ENCODE measurements at places on chromosomes 1 and 21.

GRCh38 chr1:158154501-158154900, 26.2 kb upstream of the CD1D start:
- H3K27me3 ChIP-seq = peaks cover 6% of the 10 kb centered on the region
- H3K27ac ChIP-seq = no peak overlapping the region
- no peaks in the 10 kb centered on the region for H3K36me3 ChIP-seq
- no peaks in the 10 kb centered on the region for H3K4me1 ChIP-seq
- no peak overlapping the region for H3K4me3 ChIP-seq

GRCh38 chr1:161676441-161676840, 13.5 kb downstream of the FCGR2B start:
- no peaks in the 10 kb centered on the region for H3K36me3 ChIP-seq
- H3K27me3 ChIP-seq = peaks cover 3% of the 10 kb centered on the region

DNA sequence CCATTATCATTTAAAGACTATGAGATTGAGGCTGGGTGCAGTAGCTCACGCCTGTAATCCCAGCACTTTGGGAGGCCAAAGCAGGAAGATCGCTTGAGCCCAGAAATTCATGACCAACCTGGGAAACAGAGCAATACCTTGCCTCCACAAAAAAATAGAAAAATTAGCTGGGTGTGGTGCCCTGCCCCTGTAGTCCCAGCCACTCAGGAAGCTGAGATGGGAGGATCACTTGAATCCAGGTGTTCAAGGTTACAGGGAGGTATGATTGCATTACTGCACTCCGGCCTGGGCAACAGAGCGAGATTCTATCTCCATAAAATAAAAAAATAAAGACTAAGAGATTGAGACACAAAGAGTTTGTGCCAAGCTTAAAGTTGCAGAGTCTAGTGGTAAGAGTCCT, 537.0 kb downstream of the DPYD start:
- no peaks in the 10 kb centered on the region for H3K36me3 ChIP-seq
- no peaks in the 10 kb centered on the region for H3K27me3 ChIP-seq
- no peak overlapping the region for H3K27ac ChIP-seq
- H3K4me3 ChIP-seq = no peak overlapping the region
- DNase-seq = no peak
- H3K4me1 ChIP-seq = no peaks in the 10 kb centered on the region

- H3K4me3 ChIP-seq = no peak overlapping the region
- H3K27me3 ChIP-seq = no peaks in the 10 kb centered on the region
- H3K27ac ChIP-seq = no peak overlapping the region
- no peaks in the 10 kb centered on the region for H3K36me3 ChIP-seq
These were observed 30.9 kb upstream of the NEXN start for GRCh38 chr1:77857552-77857951.

- H3K36me3 ChIP-seq = no peaks in the 10 kb centered on the region
- DNase-seq = no peak
- H3K4me3 ChIP-seq = no peak overlapping the region
- H3K27me3 ChIP-seq = no peaks in the 10 kb centered on the region
- no peaks in the 10 kb centered on the region for H3K4me1 ChIP-seq
These were observed 87.9 kb upstream of the SOX13 start for GRCh38 chr1:203985044-203985443.

GRCh38 chr1:156698995-156699394, 6.4 kb downstream of the CRABP2 start:
- no peak overlapping the region for H3K4me3 ChIP-seq
- H3K36me3 ChIP-seq = no peaks in the 10 kb centered on the region
- no peak for DNase-seq
- H3K27ac ChIP-seq = no peak overlapping the region
- H3K4me1 ChIP-seq = peaks cover 20% of the 10 kb centered on the region
